ENCODE measurements at places on chromosomes 1 and 21.

GRCh38 chr1:107739651-107740050 lies 225.3 kb downstream of the VAV3 start:
- DNase-seq, result no peak

DNA sequence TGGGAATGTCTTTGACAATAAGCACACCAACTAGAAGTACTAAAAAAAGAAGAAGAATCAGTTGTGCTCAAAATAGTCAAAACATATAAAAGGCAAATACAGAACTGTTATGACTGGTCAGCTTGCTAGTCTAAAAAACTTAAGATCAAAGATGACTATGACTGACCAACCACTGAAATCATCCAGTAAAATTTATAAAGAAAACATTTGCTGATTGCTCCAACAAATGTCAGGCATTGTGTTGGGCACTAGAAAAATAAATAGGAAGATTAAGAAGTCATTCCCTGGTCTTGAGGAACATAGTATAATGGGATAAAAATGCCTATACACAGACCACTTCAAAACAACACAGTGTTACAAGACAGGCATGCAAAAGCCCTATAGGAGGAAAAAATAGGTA lies 9.3 kb upstream of the ANGPTL3 start:
- no peak for DNase-seq

DNA sequence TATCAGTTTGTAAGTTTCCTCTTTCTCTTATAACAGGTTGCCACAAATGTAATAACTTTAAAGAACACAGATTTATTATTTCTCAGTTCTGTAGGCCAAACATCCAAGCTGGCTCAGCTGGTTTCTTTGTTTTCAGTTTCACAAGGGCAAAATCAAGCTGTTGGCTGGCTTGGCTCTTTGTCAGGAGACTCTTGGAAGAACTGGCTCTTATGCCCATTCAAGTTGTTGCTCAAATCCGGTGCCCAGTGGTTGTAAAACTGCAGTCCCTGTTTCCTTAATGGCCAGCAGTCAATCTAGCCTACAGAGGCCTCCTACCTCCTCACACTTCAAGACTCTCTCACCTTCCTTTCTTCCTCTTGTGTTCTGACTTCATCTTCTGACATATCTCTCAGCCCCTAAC lies 1171.0 kb downstream of the MRPL39 start:
- no peak for DNase-seq

DNA sequence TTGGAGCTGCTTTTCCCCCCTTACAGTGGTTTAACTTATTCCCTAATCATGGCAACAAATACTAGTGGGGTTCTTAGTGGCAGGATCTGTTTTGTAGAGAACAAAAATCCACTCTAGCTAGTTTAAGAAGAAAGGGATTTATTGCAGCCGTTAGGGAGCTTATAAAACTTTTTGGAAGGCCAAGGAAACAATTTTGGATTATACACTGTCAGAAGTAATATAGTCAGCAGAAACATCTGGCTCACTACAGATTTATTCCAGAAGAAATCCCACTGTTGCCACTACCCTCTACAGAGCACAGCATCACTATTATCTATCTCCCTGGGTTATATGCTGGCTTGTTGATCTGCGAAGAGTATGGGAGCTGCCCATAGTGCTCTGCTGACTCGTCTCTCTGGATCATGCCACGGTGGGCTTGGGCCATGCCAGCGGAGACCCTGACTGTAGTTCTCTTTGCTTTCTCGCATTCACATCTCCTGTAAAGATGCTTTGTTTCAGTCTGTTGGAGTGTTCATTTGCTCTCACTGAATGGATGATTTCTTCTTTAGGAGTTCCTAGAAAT lies 107.5 kb downstream of the ODF2L start:
- no peak for DNase-seq

- no peak for DNase-seq
Observed at GRCh38 chr1:153485863-153486262, 25.4 kb upstream of the S100A7 start.

DNA sequence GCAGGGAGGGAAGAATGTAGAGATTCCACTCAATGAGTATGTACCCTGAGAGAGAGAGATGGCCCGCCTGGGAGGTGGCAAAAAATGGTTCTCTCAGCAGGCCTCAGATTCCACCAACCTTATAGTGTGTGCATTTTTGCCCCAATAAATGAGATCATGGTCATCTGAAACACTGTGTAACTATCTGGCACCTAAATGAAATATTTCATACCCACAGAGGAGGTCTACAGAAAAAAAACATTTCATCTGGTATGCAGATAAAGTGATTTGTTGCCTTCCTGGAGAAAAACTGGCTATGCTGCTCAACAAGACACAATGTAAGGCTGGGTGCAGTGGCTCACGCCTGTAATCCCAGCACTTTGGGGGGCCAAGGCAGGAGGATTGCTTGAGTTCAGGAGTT lies 4.9 kb downstream of the TMCO2 start:
- DNase-seq, result no peak

DNA sequence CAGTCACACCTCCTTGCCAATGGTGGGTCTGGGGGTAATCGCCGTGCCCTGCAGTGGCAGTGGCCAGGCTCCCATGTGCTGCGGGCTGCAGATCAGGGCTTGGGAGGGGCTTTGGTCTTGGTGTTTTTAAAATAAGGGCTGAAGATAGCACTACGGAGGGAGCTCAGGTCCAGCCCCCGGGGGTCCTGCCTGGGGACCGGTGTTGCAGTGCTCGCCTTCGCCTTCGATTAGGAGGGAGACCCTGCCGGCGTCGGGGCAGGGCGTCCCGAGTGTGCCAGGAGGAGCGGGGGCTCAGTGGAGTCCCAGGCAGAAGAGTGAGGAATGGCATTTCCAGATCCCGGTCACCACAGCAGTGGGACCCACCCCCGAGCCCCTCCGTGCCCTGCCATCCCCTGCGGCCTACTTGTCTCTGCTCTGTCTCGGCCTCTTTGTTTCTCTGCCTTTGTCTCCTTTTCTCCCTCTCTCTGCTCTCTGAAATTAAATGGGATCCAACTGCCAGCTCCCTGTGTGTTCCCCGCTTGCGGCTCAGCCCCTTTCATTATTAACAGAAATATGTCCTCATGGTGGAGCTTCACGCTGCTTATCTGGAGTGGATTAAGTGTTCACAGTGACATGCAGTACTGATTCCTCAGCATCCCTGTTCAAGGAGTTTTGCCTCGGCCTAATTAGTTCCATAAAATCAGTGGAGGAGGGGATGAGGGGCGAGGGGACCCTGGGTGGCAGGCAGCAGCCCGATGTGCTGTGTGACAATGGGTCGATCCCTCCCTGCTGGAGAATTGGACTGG lies 44.4 kb downstream of the DMRTB1 start:
- DNase-seq, result no peak

DNA sequence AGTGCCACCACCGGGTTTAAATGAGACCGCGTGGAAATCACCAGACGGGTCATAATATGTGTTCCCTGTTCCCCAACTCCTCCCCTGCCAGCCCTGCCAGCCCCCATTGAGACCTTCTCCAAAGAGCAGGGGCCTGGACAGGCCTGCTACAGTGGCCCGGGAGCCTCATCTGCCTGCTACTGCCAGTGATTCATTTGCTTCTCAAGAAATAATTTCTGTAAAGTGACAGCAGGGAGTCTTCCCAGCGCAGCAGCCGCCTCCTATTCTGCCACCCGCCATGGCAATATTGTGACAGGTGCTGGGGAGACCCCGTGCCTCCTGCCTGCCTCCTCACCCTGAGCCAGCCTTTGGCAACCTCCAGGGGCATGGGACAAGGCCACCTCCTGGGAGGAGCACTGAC lies 8.9 kb downstream of the IFFO2 start:
- no peak for DNase-seq

GRCh38 chr1:246128494-246129069 lies 378.5 kb downstream of the SMYD3 start:
- no peak for DNase-seq

GRCh38 chr1:22629886-22630285 lies 6.5 kb upstream of the C1QA start:
- no peak for DNase-seq

GRCh38 chr1:3034162-3034561 lies 12.9 kb downstream of the ACTRT2 start:
- no peak for DNase-seq

DNA sequence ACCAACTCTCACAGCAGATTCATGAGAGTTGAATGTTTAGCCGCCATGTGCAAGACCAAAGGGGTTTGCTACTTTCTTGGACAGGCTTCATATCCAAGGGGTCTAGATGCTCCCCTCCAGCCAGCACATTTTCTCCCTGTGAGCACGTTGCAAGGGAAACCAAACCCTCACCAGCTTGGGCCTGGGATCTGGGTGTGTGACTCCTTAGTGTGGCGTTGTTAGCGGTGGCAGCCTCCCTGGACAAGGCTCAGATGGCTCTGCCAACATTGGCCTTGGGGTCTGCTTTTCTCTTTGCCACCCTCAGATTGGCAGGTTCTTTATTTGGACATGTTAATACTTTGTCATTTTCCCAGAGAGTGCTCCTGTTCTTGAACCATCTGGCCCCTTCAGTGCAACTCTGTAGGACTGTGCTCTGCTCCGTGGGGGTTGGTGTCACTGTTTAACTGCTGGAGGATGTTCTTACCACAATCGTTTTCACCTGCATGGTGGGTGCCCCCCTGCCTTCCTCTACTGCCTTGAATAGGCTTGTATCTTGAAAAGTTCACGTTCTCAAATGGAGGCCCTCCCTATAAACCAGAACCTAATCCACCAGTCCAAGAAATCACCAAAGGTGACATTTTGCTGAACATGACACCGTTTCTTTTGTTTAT lies 13.4 kb downstream of the ABCG1 start:
- DNase-seq, result no peak

- no peak for DNase-seq
Observed at GRCh38 chr1:234901491-234902049, 227.1 kb downstream of the TOMM20 start.

DNA sequence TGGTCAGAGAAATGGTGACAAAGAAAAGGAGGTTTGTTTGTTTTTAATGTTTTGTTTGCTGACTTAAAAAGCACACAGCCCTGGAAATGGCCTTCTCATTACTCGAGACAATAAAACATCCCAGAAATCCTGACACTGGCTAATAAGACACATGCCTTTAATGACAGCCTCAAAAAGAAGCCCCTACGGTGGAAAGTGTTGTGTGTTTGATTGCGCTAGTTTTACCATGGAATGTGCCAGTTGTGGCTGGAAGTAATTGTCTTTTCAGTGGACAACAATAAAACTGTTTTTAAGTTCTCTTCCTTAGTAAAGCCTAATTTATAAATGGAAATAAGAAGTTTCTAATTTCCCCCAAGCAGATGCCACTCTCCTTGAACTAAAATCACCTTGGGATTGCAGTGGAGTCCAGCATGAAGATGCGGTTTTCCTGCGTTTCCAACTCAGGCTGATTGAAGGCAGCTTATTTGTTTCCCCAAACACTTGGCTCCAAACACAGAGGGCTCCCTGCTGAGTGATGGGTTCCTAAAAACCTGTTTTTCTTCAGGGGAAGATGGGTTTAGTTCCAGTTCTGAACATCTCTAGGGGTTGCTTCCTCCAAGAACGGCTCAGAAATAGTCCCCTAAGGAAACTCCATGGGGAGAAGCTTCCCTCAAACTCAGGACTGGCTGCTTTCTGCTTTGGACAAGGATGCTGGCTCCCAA lies 54.3 kb downstream of the CD247 start:
- DNase-seq, result no peak

- DNase-seq, result no peak
Observed at GRCh38 chr1:213320191-213320870, 269.3 kb downstream of the RPS6KC1 start.

- DNase-seq, result no peak
Observed at GRCh38 chr1:104932949-104933679, 1183.4 kb downstream of the AMY1C start.

GRCh38 chr21:35932232-35932911 lies 128.0 kb downstream of the SETD4 start:
- DNase-seq, result no peak

DNA sequence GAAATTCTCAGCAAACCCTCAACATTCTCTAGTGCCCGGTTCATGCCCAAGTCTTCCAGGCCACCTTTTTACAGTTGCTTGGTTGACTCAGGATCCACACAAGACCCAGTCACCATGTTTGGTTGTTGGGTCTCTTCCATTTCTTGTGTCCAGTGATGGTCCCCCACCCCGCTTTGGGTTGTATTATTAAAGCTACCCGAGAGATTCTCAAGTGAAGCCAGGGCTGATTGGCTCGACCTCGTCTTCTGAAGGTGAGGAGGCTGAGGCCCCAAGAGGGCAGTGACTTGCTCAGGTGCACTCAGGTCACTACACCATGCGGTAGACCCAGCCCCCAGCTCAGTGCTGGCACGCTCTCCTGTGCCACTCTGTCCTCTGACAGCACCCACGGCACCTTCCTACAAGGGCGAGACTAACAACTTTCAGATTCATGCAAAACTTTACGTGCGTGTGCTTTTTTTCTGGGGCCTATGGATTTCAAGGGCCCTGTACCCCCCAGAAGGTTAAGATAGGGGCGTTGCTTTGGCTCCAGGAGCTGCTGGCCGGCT lies 50.3 kb downstream of the CAPN9 start:
- no peak for DNase-seq

- no peak for DNase-seq
Observed at GRCh38 chr1:208083016-208083714, 161.0 kb downstream of the PLXNA2 start.

GRCh38 chr1:19439464-19440171 lies 45.7 kb downstream of the CAPZB start:
- peak; percentile 19 for DNase-seq

- no peak for DNase-seq
Observed at GRCh38 chr21:37149411-37149810, 76.4 kb downstream of the TTC3 start.

GRCh38 chr1:53063744-53064515 lies 1.9 kb downstream of the PODN start:
- no peak for DNase-seq

GRCh38 chr21:39720126-39720778 lies 24.7 kb upstream of the IGSF5 start:
- no peak for DNase-seq

DNA sequence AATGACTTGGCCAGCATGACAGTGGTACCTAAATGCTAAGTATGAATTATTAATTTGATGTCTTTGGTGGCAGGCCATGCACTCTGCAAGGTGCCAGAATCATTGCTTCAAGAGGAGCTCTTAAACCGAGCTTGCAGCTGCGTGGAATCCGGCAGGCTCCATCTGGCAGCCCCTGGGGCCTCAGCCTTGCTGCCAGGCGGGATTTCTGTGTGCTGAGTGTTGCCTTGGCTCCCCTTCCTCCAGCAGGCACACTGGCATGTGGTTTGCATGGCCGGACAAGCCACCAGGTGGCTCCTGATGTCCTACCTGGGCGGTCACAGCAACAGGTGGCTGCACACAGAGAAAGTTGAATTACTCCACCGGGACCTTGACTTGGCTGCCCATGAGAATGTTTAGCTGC lies 155.4 kb downstream of the URB2 start:
- no peak for DNase-seq
